Tibial nerve (tissue), 4 donors: ENCODE measurements at places on chromosomes 2 and 18. TPM values are rescaled to one million over a fixed set of nuclear protein-coding genes. Genes with fewer than 3 reads are reported as not detected.
A peak's percentile ranks its signal among the peaks of the same experiment; 100 is the strongest.

DNA sequence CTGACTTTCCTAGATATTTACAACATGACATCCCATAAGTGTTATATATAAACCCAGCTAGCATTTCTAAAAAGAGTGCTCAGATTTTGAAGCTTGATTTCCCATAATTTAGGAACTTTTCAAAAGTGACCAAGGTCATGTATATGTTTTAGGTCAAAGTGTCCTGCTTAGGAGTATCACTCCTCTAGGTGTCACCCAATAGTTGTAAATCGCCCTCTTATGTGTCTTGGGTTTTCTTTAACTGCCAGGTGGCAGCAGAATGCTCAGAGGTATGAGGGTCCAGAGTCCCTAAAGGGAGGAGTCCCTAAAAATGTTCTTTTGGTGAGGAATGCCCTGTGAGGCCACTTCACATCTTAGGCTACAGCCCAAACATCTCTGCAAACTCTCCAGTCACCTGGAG lies 358.3 kb downstream of the CELF4 start:
- DNase-seq, result no peak
- H3K4me3 ChIP-seq, result no peak overlapping the region
- H3K27ac ChIP-seq, result no peak overlapping the region
- H3K27me3 ChIP-seq, result no peaks in the 10 kb centered on the region

The CD207 gene
- not detected for total RNA-seq

- no peaks in the 10 kb centered on the region for H3K27me3 ChIP-seq
- no peaks in the 10 kb centered on the region for H3K36me3 ChIP-seq
- no peak overlapping the region for H3K27ac ChIP-seq
- H3K4me3 ChIP-seq, result no peak overlapping the region
- DNase-seq, result no peak
These were observed 20.9 kb upstream of the SETBP1 start for GRCh38 chr18:44659771-44660170.

The REG1B gene
- total RNA-seq, result not detected

- H3K36me3 ChIP-seq, result no peaks in the 10 kb centered on the region
- H3K4me3 ChIP-seq, result no peak overlapping the region
- no peaks in the 10 kb centered on the region for H3K4me1 ChIP-seq
- H3K27me3 ChIP-seq, result peaks cover 6% of the 10 kb centered on the region
- no peak overlapping the region for H3K27ac ChIP-seq
These were observed 146.8 kb downstream of the MTX2 start for GRCh38 chr2:176415937-176416499.

- H3K27me3 ChIP-seq, result no peaks in the 10 kb centered on the region
- DNase-seq, result peak; percentile 61
- no peaks in the 10 kb centered on the region for H3K36me3 ChIP-seq
- H3K27ac ChIP-seq, result peak overlapping the region; percentile 73
These were observed 24.3 kb downstream of the INPP5D start for GRCh38 chr2:233084488-233084887.

- H3K27ac ChIP-seq, result no peak overlapping the region
- H3K36me3 ChIP-seq, result peaks cover 85% of the 10 kb centered on the region
- no peaks in the 10 kb centered on the region for H3K4me1 ChIP-seq
- H3K27me3 ChIP-seq, result no peaks in the 10 kb centered on the region
These were observed 9.3 kb downstream of the HADHA start for GRCh38 chr2:26235089-26235488.

DNA sequence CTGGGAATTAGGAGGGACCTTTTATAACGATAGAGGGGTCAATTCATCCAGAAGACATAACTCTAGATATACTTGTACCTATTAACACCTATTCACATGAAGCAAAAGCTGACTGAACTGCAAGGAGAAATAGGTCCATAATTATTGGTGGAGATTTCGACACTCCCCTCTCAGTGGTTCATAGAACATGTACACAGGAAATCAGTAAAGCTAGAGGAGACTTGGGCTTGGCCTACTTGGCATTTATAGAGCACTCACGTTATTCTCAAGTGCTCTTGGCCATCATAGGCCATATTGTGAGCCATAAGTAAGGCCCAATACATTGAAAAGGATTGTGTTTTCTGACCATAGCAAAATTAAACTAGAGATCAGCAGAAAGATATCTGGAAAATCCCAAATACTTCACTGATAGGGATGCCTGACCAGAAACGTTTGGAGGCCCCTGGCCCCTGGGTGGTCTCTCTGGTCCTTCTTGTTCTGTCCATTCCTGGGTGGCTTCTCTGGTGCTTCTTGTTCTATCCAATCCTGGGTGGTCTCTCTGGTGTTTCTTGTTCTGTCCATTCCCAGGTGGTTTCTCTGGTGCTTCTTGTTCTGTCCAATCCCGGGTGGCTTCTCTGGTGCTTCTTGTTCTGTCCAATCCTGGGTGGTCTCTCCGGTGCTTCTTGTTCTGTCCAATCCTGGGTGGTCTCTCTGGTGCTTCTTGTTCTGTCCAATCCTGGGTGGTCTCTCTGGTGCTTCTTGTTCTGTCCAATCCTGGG lies 49.0 kb downstream of the SNED1 start:
- DNase-seq, result no peak
- no peak overlapping the region for H3K4me3 ChIP-seq
- H3K4me1 ChIP-seq, result no peaks in the 10 kb centered on the region
- H3K27me3 ChIP-seq, result no peaks in the 10 kb centered on the region
- peaks cover 73% of the 10 kb centered on the region for H3K36me3 ChIP-seq

DNA sequence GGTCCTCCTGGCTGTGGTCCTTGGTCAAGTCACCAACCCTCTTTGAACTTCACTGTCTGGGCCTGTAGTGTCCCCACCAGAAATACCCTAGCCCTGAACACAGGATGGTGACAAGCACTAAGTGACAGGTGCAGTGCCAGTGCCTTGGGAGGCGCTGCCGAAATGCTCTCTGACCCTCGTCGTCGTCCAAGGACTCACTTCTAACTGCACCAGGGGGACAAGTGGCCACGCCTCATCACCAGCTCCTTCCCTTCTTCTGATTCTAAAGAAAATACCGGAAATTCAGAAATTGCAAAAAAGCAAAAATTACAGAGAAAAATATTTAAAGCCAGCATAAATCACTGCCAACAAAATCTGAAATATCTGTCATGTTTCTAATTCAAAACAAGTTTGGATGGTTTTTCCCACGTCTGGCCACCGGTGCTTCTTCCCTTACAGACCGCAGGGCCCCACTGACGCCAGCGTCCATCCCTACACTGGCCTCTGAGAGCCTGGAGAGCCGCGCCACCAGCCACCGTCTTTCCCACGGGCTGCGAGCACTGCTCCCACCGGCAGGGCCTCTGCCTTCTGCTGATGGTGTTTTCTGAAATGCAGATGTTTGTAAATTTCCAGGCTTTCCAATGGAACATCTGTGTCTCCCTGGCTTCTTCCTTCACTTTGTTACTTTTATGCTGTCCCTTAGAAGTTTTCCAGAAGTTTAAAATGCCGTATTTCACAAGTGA lies 37.4 kb upstream of the GPC1 start:
- peaks cover 5% of the 10 kb centered on the region for H3K4me1 ChIP-seq
- H3K27ac ChIP-seq, result no peak overlapping the region
- no peaks in the 10 kb centered on the region for H3K27me3 ChIP-seq
- no peak for DNase-seq
- no peaks in the 10 kb centered on the region for H3K36me3 ChIP-seq

The TUBA3E gene
- total RNA-seq, result not detected

The SFTPB gene
- total RNA-seq, result not detected

DNA sequence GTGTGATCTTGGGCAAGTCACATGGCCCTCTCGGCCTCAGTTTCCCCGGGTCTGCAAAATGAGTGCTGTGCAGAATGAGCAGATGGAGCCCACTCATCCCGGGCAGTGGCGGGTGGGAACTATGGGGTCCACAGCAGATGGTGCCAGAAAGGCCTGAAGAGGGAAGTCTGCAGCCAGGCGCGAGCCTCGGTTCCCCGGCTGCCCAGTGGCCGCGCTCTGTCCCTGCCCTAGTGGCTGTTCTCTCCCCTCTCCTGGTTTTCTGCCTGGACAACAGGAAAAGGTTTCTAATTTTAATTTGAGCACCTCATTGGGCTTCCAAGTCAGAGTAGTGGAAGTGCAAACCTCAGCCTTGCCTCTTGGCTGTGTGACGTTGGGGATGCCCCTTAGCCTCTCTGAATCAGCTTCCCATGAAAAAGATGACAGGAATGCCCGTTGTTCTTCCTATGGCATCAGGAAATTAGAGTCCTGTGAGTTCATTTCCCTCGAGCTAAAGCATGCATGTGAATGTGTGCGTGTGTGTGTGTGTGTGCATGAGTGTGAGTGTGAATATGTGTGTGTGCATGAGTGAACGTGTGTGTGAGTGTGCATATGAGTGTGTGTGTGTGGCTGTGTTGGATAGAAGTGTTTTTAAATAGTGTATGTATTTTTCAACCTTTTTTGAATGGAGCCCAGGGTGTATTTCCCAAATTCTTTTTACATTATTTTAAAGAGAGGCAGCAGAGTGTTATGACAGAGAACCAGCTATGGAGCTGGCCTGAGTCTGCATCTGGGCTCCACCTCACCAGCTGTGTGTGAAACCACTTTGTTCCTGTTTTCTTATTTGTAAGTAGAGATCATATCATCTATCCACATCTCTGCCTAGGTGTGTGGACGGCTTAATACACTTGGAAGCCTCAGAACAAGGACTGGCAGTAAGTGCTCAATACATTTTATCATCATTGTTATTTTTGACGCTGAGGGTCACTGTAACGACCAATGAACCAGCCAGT lies 41.3 kb downstream of the RRM2 start:
- no peak overlapping the region for H3K27ac ChIP-seq
- H3K27me3 ChIP-seq, result no peaks in the 10 kb centered on the region
- DNase-seq, result no peak
- H3K36me3 ChIP-seq, result no peaks in the 10 kb centered on the region

The HOXD8 gene
- 19.5 TPM for total RNA-seq

GRCh38 chr2:240642061-240642805 lies 17.0 kb downstream of the GPR35 start:
- H3K27ac ChIP-seq, result no peak overlapping the region
- H3K36me3 ChIP-seq, result no peaks in the 10 kb centered on the region
- DNase-seq, result no peak
- H3K27me3 ChIP-seq, result no peaks in the 10 kb centered on the region

The VSNL1 gene
- 0.63 TPM for total RNA-seq

The ST6GAL2 gene
- total RNA-seq, result not detected

- no peak overlapping the region for H3K27ac ChIP-seq
- no peak overlapping the region for H3K4me3 ChIP-seq
- DNase-seq, result no peak
- no peaks in the 10 kb centered on the region for H3K36me3 ChIP-seq
- no peaks in the 10 kb centered on the region for H3K4me1 ChIP-seq
These were observed 33.7 kb downstream of the MREG start for GRCh38 chr2:215979620-215980019.

GRCh38 chr2:188851311-188851710 lies 122.9 kb upstream of the COL3A1 start:
- no peak overlapping the region for H3K27ac ChIP-seq
- H3K27me3 ChIP-seq, result no peaks in the 10 kb centered on the region
- H3K4me3 ChIP-seq, result no peak overlapping the region
- H3K36me3 ChIP-seq, result no peaks in the 10 kb centered on the region
- no peaks in the 10 kb centered on the region for H3K4me1 ChIP-seq
- no peak for DNase-seq

The NYAP2 gene
- not detected for total RNA-seq

GRCh38 chr18:10418836-10419235 lies 35.6 kb upstream of the APCDD1 start:
- no peaks in the 10 kb centered on the region for H3K27me3 ChIP-seq
- H3K4me1 ChIP-seq, result no peaks in the 10 kb centered on the region
- no peaks in the 10 kb centered on the region for H3K36me3 ChIP-seq
- H3K27ac ChIP-seq, result no peak overlapping the region
- no peak overlapping the region for H3K4me3 ChIP-seq

DNA sequence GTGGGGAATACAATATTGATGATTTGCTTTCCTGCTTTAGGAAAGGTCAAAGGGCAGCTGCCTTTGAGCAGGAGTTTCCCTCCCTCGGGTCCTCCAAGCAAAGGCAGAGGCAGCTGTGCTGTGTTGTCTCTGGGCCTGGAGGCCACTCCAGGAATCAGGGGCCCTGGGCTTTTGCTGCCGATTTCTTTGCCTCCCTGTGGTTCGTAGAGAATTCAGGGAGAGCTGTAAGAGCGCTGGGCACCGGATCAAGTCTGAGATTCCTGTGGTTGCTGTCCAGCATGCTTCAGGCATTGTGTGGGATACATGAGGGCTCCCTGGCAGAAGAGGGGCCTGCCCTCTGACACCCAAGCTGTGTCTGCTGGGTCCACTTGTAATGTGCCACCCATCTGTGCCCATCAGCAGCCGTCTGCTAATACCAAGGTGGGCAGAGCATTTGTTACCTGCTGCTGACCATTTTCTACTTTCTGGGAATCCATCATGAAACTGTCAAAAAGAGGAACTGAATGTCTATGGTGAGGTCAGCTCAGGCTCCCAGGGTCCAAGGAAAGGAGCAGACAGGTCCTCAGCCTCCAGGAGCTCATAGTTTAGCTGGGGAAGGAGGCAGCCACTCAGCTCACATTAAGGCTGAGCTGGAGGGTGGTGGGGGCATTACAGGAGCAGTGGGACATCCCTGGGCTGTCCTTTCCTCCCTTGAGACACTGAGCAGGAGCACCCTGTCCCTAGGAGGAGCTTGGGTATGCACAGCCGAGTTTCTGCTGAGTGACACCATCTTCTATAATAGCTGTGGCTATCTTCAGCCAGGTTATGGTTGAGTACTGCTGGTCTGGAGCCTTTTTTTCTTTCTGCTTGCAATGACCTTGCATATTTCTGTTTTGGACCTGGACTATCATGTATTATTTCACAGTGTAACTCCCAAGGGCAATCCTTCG lies 68.5 kb downstream of the CTIF start:
- no peaks in the 10 kb centered on the region for H3K36me3 ChIP-seq
- no peak overlapping the region for H3K4me3 ChIP-seq
- peak overlapping the region; percentile 18 for H3K27ac ChIP-seq
- H3K27me3 ChIP-seq, result no peaks in the 10 kb centered on the region

DNA sequence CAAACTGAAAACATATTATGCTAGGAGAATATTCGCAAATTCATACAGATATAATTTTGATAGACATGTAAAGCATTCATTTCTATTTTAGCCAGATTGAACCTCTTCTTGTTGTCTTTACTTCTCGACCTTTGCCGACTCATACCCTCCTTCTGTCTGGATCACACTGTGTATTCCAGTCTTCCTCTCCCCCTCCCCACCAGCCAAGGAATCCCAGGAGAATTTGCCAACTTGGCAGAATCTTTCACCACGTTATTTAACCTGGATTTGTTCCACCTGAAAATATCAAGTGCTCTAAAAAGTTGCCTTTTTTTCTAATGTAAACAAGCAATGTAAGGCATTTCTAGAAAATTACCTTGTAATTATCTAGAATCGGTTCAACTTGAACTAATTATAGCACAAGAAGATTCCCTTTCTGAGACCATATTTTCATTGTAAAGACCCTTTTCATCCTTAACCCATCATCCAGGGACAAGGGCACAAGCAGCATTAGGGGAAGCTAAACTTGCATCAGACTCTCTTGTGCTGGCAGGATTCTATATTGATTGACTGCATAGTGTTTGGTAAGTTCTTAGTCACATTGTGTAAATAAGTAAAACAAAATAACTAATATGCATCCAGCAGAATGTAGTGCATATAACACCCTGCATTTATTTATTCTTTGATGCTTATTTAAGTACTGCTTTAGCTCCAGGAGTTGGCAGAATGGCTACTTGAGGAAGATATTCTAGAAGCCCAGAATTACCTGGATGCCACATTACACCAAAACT lies 1328.7 kb upstream of the NXPH2 start:
- no peaks in the 10 kb centered on the region for H3K36me3 ChIP-seq
- H3K27ac ChIP-seq, result no peak overlapping the region
- no peak overlapping the region for H3K4me3 ChIP-seq
- H3K4me1 ChIP-seq, result no peaks in the 10 kb centered on the region

GRCh38 chr2:18546567-18546966 lies 13.9 kb downstream of the RDH14 start:
- no peak overlapping the region for H3K4me3 ChIP-seq
- H3K4me1 ChIP-seq, result no peaks in the 10 kb centered on the region
- H3K27me3 ChIP-seq, result no peaks in the 10 kb centered on the region
- H3K27ac ChIP-seq, result no peak overlapping the region

GRCh38 chr2:110743600-110743999 lies 11.2 kb downstream of the ACOXL start:
- no peak overlapping the region for H3K27ac ChIP-seq
- H3K27me3 ChIP-seq, result no peaks in the 10 kb centered on the region
- no peaks in the 10 kb centered on the region for H3K36me3 ChIP-seq
- H3K4me1 ChIP-seq, result no peaks in the 10 kb centered on the region

The CLHC1 gene
- 8.2 TPM for total RNA-seq
